AG09319 (cell line): ENCODE measurements at places on chromosomes 1 and 21.

- DNase-seq, result no peak
Measured at GRCh38 chr1:94737124-94737998, 82.8 kb upstream of the SLC44A3 start.

- no peak for DNase-seq
Measured at GRCh38 chr21:39537571-39537970, 75.2 kb upstream of the B3GALT5 start.

DNA sequence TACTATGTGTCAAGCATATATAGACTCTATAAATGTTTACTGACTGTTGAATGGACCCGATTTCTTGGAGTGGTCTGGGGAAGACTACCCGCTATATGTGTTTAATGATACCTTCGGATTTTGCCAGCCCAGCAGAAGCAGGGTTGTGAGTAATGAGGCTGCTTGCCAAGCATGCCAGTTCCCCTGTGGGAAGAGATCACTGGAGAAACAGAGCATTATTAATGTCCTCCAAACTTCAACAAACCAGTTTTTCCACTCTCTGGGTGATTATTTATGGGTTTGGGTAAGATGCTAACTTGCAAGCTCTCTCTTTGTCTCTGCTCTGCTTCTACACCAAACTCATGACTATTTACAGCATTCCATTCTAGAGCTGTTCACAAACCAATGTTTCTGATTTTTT lies 25.1 kb upstream of the PHGDH start:
- no peak for DNase-seq

GRCh38 chr1:70627910-70628309 lies 216.8 kb downstream of the CTH start:
- DNase-seq, result no peak

- no peak for DNase-seq
Measured at GRCh38 chr1:13948888-13949391, 249.0 kb downstream of the PRDM2 start.

DNA sequence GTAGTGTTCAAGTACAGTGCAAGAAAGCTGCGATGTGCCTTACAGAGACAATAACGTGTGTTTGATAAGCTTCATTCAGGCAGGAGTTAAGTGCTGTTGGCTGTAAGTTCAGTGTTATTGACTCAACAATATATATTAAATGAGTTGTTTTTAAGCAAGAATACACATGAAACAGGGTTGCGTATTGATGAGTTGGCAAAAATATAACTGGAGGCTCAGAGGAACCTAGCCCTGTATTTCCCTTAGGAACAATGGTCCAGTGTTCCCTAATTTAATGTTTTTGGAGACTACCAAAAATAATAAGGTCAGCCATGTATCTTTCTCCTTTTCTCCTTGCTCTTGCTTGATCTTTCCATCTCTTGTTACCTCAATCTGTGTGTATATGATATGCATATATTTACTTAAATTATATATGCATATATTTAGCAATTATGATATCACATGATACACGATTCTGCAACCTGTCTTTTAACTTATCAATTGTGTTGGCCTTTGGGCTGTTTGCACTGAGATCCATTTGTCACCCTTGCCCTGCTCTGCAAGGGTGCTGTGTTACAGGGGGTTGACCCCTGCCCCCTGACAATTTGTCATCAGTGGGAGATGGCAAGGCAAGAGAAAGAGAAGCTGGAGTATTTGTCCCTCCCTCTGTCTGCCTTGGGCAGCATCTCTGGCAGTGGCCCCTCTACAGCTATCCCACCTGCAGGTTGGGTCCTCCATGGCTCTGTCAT lies 109.7 kb downstream of the FGGY start:
- DNase-seq, result no peak

DNA sequence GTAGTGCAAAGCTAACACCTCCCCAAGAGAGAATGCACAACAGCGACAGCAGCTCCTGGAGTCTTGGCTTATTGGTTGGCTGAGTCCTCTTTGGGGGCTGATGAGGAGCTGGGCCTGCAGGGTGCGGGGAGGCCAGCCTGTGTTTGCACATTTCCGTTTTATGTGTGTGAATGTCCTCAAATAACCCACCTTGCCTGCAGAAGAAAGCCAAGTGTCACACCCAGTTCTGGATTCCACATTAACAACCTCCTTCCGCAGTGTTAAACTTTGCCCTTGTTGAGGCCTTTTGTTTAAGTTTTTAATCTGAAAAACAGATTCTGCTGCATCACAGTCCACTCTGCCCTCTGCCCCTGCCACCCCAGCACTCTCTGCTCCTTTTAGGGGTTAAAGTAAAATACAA lies 274.5 kb downstream of the TM2D1 start:
- DNase-seq, result no peak

DNA sequence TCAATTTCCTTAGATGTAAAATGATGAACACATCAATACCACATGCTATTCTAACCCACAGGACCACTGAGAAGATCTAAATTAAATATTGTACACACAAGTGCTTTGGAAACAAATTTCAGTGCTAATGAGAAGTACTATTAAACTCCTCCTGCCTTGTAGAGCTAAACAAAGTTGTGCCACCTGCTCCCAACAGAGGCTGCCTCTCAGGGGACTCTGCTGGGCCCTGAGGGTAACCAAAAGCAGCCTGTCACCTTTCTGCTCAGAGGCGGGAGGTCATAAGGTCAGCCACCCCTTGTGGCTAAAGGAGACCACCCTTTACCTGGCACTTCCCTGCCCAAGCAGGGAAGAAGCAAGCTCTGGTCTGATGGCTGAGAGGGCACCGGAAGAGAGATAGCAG lies 6.3 kb downstream of the SLC9A1 start:
- no peak for DNase-seq

- no peak for DNase-seq
Measured at GRCh38 chr21:17560377-17561025, 47.7 kb downstream of the CXADR start.

GRCh38 chr1:87632232-87632631 lies 303.6 kb downstream of the LMO4 start:
- DNase-seq, result no peak

GRCh38 chr1:108722292-108722691 lies 9.6 kb downstream of the FNDC7 start:
- peak; percentile 45 for DNase-seq

- no peak for DNase-seq
Measured at GRCh38 chr1:1364266-1364665, 5.9 kb upstream of the MXRA8 start.

- no peak for DNase-seq
Measured at GRCh38 chr1:71081697-71082080, 854 bp upstream of the ZRANB2 start.

DNA sequence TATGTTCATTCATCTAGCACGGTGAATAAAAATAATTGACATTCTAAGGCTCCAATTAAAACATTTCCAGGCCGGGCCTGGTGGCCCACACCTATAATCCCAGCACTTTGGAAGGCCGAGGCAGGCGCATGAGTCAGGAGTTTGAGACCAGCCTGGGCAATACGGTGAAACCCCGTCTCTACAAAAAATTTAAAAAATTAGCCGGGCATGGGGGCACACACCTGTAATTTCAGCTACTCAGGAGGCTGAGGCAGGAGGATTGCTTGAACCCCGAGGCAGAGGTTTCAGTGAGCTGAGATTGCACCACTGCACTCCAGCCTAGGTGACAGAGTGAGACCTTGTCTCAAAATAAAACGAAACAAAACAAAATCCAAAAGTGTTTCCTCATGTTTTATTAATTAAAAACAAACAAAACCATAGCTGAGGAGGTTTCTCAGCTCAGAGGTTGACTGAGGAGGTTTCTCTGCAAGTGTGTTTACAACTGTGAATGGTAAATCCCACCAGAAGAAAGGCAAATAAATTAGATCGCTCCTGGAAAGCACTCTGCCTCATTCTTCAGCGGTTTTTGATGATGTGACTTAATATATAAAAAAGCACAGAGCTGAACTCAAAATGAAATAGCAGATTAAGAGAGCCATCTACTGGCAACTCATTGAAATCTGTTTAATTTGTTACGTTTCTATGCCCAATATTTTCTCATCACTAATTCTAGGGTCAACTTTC lies 37.7 kb upstream of the ATG4C start:
- DNase-seq, result no peak

- DNase-seq, result no peak
Measured at GRCh38 chr1:49098866-49099265, 322.2 kb upstream of the BEND5 start.

- no peak for DNase-seq
Measured at GRCh38 chr1:75794382-75794781, 2.3 kb upstream of the MSH4 start.

DNA sequence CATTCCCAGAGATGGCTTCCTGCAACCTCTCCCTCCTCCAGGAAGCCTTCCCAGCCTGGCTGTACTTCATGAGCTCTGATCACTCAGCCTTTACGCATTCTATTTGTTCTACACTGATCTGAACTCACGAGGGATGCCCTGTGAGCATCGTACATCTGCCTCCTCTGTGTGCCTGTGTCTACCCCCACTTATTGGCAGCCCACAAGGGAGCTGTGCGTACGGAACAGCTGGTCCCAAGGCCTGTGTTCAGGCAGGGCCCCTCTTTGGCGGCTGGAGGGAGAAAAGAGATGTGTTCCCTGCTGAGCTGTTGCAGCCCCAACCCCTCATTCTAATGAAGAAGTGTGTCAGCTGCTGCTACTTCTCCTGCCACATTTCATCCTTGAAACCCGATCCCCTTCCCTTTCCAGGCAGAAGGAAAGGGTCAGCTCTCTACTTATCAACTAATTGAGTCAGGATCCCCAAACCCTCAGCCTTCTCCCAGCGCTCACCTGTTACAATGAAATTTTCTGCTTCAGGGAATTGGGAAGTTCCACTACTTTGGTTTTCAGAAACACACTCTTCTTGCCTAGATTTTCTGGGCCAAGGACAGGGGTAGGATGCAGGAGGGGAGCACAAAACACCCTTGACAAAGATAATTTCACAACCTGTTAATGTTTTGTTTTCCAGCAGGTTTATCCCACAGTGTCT lies 3.2 kb downstream of the INKA2 start:
- no peak for DNase-seq

DNA sequence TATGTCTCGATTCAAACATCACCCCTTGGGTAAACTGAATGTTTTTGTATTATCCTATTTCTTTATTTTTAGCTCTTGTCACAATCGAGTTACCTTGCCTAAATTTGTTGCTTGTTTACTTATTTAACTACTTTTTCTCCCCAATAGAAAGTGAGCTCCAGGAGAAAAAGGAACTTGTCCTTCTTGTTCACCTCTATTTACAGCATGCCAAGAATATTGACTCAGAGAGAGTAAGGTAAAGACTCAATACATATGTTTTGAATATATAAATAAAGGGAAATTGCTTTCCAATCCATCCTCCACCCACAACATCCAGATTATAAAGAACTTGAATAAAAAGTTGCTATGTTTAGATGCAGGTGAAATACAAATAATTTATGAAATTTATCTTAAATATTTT lies 107.3 kb upstream of the PDC start:
- no peak for DNase-seq

- DNase-seq, result no peak
Measured at GRCh38 chr1:191831572-191831971, 326.7 kb upstream of the RGS18 start.

GRCh38 chr1:184116287-184116686 lies 64.8 kb downstream of the TSEN15 start:
- DNase-seq, result no peak

- DNase-seq, result no peak
Measured at GRCh38 chr1:16921391-16922185, at the start of gene CROCC. CROCC (plus strand) TSS chr1:16921931; CDS start chr1:16922019, 88 bp downstream.

- no peak for DNase-seq
Measured at GRCh38 chr1:76238094-76238628, 163.6 kb downstream of the ST6GALNAC3 start.

DNA sequence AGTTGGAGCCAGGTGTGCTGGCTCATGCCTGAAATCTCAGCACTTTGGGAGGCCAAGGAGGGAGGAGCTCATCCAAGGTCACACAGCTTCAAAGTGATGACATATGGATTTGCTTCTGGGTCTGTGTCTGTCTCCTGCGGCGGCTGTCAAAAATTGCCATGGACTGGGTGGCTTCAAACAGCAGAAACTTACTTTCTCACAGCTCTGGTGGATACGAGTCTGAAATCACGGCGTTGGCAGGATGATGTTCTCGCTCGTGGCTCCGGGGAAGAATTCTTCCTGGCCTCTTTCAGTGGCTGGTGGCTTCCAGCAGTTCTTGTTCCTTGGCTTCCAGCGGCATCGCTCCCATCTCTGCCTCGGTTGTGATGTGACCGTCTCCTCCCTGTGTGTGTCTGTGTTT lies 314.8 kb upstream of the C1orf174 start:
- no peak for DNase-seq

GRCh38 chr1:93824834-93825233 lies 54.2 kb downstream of the DNTTIP2 start:
- DNase-seq, result no peak

DNA sequence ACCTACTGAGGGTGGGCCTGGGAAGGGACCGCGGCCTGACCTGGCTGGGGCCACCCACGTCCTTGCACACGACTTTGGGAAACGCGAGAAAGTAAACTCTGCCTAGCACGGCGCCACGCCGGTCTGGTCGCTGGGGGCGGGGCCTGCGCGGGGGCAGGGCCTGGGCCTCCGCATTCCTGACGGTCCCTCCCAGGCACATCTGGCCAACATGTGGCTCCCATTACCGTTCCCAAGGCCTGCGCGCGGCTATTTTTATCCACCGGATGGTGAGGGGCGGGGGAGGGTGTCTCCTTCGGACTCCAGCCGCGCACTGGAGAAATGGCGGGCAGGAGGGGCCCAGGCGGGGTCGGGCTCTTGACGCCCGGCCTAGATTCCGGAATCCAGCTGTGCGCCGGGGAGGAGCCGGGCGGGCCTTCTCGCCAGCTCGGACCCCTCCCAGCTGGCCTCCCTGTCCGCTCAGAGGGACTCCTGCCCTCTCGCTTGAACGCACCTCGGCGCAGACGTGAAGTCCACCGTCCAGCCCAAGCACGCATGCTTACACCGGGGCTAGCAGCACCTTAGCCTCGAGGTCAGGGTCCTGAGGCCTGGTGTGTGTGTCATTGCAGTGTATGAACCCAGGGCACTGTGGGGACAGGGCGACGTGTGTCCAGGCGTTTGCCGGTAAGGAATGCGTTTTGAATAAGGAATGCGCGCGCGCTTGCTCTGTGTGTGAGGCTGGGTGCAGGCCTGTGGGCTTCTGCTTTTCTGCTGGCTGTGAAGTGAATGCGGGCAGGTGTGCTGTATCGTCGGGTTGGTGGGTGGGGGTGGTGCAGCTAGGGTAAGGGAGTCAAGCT lies 2.1 kb downstream of the EVA1B start:
- DNase-seq, result peak; percentile 92

- DNase-seq, result no peak
Measured at GRCh38 chr1:7541629-7542028, 229.5 kb upstream of the VAMP3 start.

- no peak for DNase-seq
Measured at GRCh38 chr21:26788790-26789189, 56.4 kb downstream of the ADAMTS1 start.

- DNase-seq, result no peak
Measured at GRCh38 chr1:236124965-236125364, 17.4 kb upstream of the GPR137B start.

DNA sequence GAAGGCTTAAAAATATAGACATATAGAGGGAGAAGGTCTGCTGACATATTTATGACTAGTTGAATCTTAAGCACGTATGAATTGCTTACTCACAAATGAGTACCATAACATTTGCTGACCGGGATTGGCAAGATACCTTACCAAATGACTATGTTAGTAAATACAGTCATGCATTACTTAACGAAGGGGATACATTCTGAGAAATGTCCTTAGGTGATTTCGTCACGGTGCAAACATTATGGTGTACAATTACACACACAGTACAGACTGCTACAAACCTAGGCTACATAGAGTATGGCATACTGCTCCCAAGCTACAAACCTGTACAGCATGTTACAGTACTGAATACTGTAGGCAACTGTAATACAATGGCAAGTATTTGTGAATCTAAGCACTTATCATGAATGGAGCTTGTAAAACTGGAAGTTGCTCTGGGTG lies 19.4 kb upstream of the UBE2U start:
- DNase-seq, result peak; percentile 70
